Breast epithelium (tissue), 4 donors: ENCODE measurements at places on chromosomes 13 and 19. TPM values are rescaled to one million over a fixed set of nuclear protein-coding genes. Genes with fewer than 3 reads are reported as not detected.

- H3K4me1 ChIP-seq = no peaks in the 10 kb centered on the region
- no peak overlapping the region for H3K4me3 ChIP-seq
- H3K27ac ChIP-seq = no peak overlapping the region
- no peaks in the 10 kb centered on the region for H3K27me3 ChIP-seq
Measured at GRCh38 chr19:51099047-51099382, 9.2 kb downstream of the CTU1 start.

Gene ZNF418
- total RNA-seq = 3.2 TPM

GRCh38 chr13:41502673-41503072, 45.3 kb downstream of the RGCC start:
- no peak overlapping the region for H3K4me3 ChIP-seq
- H3K4me1 ChIP-seq = no peaks in the 10 kb centered on the region
- no peaks in the 10 kb centered on the region for H3K27me3 ChIP-seq
- DNase-seq = no peak

GRCh38 chr13:110980921-110981320, 66.1 kb upstream of the ANKRD10 start:
- H3K27me3 ChIP-seq = peaks cover 13% of the 10 kb centered on the region
- no peaks in the 10 kb centered on the region for H3K4me1 ChIP-seq
- H3K4me3 ChIP-seq = no peak overlapping the region
- no peak for DNase-seq
- H3K36me3 ChIP-seq = no peaks in the 10 kb centered on the region

GRCh38 chr13:47121092-47121763, 224.4 kb upstream of the HTR2A start:
- H3K4me3 ChIP-seq = no peak overlapping the region
- no peak overlapping the region for H3K27ac ChIP-seq
- H3K27me3 ChIP-seq = no peaks in the 10 kb centered on the region
- no peaks in the 10 kb centered on the region for H3K36me3 ChIP-seq

- DNase-seq = no peak
- H3K36me3 ChIP-seq = no peaks in the 10 kb centered on the region
Measured at GRCh38 chr19:14772467-14772866, 5.9 kb downstream of the ADGRE2 start.

Gene IRGC
- total RNA-seq = not detected

- H3K36me3 ChIP-seq = no peaks in the 10 kb centered on the region
- no peaks in the 10 kb centered on the region for H3K4me1 ChIP-seq
Measured at GRCh38 chr13:48888613-48889012, 87.1 kb upstream of the FNDC3A start.

Gene SKA3
- 1.6 TPM for total RNA-seq

DNA sequence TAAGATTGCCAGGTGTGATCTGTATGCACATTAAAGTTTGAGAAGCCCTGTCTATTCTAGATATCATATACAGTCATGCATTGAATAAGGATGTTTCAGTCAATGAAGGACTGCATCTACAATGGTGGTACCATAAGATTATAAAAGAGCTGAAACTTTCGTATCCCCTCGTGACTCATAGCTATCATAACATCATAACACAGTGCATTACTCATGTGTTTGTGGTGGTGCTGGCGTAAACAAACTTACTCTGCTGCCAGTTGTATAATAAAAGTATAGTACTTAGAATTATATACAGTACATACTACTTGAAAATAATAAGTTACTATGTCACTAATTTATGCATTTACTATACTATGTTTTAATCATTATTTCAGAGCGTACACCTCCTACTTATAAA, 489.3 kb downstream of the GPC6 start:
- H3K4me3 ChIP-seq = no peak overlapping the region
- H3K27me3 ChIP-seq = no peaks in the 10 kb centered on the region
- no peak for DNase-seq
- no peaks in the 10 kb centered on the region for H3K36me3 ChIP-seq
- H3K4me1 ChIP-seq = no peaks in the 10 kb centered on the region

GRCh38 chr13:20565115-20565736, 1.7 kb upstream of the IFT88 start:
- H3K4me1 ChIP-seq = no peaks in the 10 kb centered on the region
- H3K27me3 ChIP-seq = no peaks in the 10 kb centered on the region
- no peak overlapping the region for H3K27ac ChIP-seq
- no peak for DNase-seq
- H3K36me3 ChIP-seq = no peaks in the 10 kb centered on the region
- H3K4me3 ChIP-seq = no peak overlapping the region

Gene IGFL3
- not detected for total RNA-seq

DNA sequence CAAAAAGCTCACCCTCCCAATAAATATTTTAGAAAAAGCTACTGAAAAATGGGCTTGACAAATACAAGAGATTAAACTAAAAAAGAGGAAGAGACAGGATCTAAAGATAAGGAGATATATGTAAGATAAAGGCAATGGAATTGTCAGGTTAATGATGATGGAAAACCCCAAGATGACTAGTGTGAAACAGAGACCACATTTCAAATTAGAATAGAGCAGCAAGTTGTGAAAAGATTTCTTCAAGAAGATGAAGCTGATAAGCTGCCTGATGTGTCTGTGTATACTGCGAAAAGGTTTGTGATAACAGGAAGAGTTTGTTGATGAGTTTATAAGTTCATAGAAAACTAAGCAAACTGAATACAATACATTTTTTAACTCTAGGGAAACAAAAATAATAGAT, 840.1 kb upstream of the SLITRK5 start:
- H3K4me1 ChIP-seq = no peaks in the 10 kb centered on the region
- H3K27me3 ChIP-seq = no peaks in the 10 kb centered on the region
- H3K27ac ChIP-seq = no peak overlapping the region
- no peaks in the 10 kb centered on the region for H3K36me3 ChIP-seq
- DNase-seq = no peak

GRCh38 chr19:3109491-3109890, 15.3 kb downstream of the GNA11 start:
- no peaks in the 10 kb centered on the region for H3K4me1 ChIP-seq
- no peaks in the 10 kb centered on the region for H3K36me3 ChIP-seq
- H3K27me3 ChIP-seq = no peaks in the 10 kb centered on the region
- no peak overlapping the region for H3K4me3 ChIP-seq
- no peak for DNase-seq

GRCh38 chr13:106916329-106916976, 348.5 kb upstream of the ARGLU1 start:
- H3K27ac ChIP-seq = peak overlapping the region; percentile 33
- DNase-seq = no peak
- no peak overlapping the region for H3K4me3 ChIP-seq
- H3K4me1 ChIP-seq = no peaks in the 10 kb centered on the region
- no peaks in the 10 kb centered on the region for H3K36me3 ChIP-seq
- H3K27me3 ChIP-seq = no peaks in the 10 kb centered on the region

Gene FCER2
- 0.48 TPM for total RNA-seq

- H3K4me1 ChIP-seq = no peaks in the 10 kb centered on the region
- no peaks in the 10 kb centered on the region for H3K27me3 ChIP-seq
- H3K4me3 ChIP-seq = no peak overlapping the region
- DNase-seq = no peak
- no peaks in the 10 kb centered on the region for H3K36me3 ChIP-seq
- no peak overlapping the region for H3K27ac ChIP-seq
Measured at GRCh38 chr13:92461831-92462230, 764.8 kb upstream of the GPC6 start.

Gene FAM83E
- total RNA-seq = not detected

DNA sequence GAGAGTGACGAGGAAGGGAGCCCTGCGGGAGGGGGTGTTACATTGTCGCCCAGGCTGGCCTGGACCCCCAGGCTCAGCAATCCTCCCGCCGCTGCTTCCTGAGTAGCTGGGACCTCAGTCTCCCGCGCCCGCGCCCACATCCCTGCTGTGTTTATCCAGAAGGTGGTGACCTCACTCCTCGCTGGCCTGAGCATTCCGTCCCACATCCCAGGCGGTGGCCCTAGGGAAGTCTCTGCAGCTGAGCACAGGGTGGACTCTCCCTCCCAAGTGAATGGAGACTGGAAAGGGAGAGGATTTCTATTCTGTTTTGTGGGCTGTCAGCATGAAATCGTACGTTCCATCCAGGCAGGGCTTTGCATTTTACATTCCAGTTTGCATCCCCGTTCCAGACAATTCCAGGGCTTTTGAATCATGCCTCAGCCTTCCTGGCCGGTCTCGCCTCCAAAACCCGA, 401 bp upstream of the ZNF765 start:
- H3K4me3 ChIP-seq = peak overlapping the region; percentile 83
- peak overlapping the region; percentile 87 for H3K27ac ChIP-seq
- peak; percentile 40 for DNase-seq
- no peaks in the 10 kb centered on the region for H3K4me1 ChIP-seq

- no peak for DNase-seq
- no peaks in the 10 kb centered on the region for H3K4me1 ChIP-seq
- no peak overlapping the region for H3K27ac ChIP-seq
- H3K4me3 ChIP-seq = no peak overlapping the region
Measured at GRCh38 chr19:5452594-5453565, 2.3 kb upstream of the ZNRF4 start.

- H3K27me3 ChIP-seq = no peaks in the 10 kb centered on the region
- H3K27ac ChIP-seq = no peak overlapping the region
- DNase-seq = no peak
- H3K4me1 ChIP-seq = peaks cover 6% of the 10 kb centered on the region
- H3K4me3 ChIP-seq = no peak overlapping the region
- no peaks in the 10 kb centered on the region for H3K36me3 ChIP-seq
Measured at GRCh38 chr13:110268576-110269185, 38.3 kb downstream of the COL4A1 start.

- H3K4me1 ChIP-seq = no peaks in the 10 kb centered on the region
- DNase-seq = no peak
- no peaks in the 10 kb centered on the region for H3K36me3 ChIP-seq
- H3K4me3 ChIP-seq = no peak overlapping the region
- no peaks in the 10 kb centered on the region for H3K27me3 ChIP-seq
Measured at GRCh38 chr13:97542102-97542685, 108.2 kb downstream of the RAP2A start.

GRCh38 chr19:42290523-42291434, 11.2 kb upstream of the PRR19 start:
- DNase-seq = no peak
- H3K36me3 ChIP-seq = no peaks in the 10 kb centered on the region
- H3K27me3 ChIP-seq = no peaks in the 10 kb centered on the region
- no peak overlapping the region for H3K4me3 ChIP-seq
- no peak overlapping the region for H3K27ac ChIP-seq

- H3K27me3 ChIP-seq = no peaks in the 10 kb centered on the region
- H3K4me1 ChIP-seq = no peaks in the 10 kb centered on the region
- H3K27ac ChIP-seq = no peak overlapping the region
- H3K36me3 ChIP-seq = no peaks in the 10 kb centered on the region
Measured at GRCh38 chr13:49021953-49022352, 46.2 kb downstream of the FNDC3A start.

Gene ZNF442
- 3.7 TPM for total RNA-seq

DNA sequence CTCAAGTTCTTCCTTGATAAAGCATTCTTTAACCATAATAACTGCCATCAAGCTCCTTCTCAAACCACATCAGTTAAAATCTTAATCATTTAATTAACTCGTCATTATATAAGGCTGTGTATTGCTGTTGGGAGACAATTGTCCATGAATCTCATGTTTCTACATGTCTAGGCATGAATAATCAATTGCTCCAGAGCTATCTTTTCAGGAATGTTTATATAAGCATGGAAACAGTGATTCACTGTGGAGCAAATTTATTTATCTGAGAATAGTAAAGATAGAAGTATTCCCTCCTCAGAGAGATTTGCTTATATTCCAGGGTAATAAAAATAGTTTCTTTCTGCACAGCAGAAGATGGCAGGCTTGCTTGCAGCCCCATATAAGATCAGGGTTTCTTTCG, 71.1 kb downstream of the CBY2 start:
- no peak overlapping the region for H3K4me3 ChIP-seq
- H3K27ac ChIP-seq = no peak overlapping the region
- H3K4me1 ChIP-seq = no peaks in the 10 kb centered on the region
- DNase-seq = no peak
- no peaks in the 10 kb centered on the region for H3K36me3 ChIP-seq

GRCh38 chr19:19261350-19262189, 11.5 kb downstream of the TM6SF2 start:
- H3K4me3 ChIP-seq = peak overlapping the region; percentile 64
- H3K27ac ChIP-seq = no peak overlapping the region
- H3K36me3 ChIP-seq = no peaks in the 10 kb centered on the region
- no peaks in the 10 kb centered on the region for H3K4me1 ChIP-seq
- peaks cover 30% of the 10 kb centered on the region for H3K27me3 ChIP-seq

Gene ZNF497
- total RNA-seq = 5.3 TPM

DNA sequence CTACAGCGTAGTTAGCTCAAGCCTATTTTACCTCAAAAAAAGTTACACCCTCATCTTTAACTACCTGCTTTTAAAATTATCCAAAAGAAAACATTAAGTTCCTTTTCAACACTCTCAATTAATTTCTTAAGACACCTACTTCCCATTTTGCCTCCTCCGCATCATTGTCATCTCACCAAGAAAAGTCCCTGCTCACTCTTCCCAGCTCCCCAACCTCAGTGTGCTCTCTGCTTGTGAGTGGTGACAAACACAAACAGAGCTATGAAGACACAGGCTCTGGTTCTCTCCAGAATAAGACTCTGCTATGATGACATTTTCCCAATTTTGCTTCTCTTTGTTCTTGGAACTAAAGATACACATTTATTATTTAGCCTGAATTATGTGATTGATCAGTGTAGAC, 385.1 kb upstream of the HTR2A start:
- H3K4me1 ChIP-seq = no peaks in the 10 kb centered on the region
- H3K27ac ChIP-seq = no peak overlapping the region
- H3K27me3 ChIP-seq = no peaks in the 10 kb centered on the region
- H3K36me3 ChIP-seq = no peaks in the 10 kb centered on the region
- no peak overlapping the region for H3K4me3 ChIP-seq

Gene HIPK4
- total RNA-seq = not detected

Gene DAND5
- not detected for total RNA-seq

DNA sequence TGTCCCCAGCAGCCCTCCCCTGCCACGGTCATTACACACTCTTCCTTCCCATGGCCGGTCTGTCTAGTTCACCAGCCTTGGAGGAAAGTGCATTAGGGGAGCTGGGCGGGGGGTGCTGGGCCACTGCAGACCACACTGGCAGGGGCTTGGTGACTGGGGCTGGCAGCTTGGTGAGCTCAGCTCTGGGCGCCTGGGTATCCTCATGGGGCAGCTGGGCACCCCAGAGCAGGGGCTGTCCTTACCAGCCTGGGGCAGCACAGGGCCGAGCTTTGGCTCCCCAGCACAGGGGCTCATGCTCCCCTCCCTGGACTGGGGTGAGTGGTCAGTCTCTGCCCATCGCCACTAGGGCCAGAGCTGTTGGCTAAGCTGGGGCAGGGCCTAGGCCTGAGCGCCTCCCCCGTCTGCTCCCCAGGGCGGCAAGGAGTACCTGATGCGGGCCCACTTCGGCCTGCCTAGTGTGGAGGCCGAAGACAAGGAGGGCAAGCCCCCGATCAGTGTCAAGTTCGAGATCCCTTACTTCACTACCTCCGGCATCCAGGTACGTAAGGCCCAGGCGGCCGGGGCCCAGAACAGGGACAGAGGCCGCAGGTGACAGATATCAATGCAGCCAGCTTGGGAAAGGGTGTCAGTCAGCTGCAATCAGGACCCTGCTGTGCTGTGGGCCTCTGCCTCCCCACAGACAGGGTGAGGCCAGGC, 35.5 kb downstream of the AP1M1 start:
- H3K36me3 ChIP-seq = no peaks in the 10 kb centered on the region
- no peak overlapping the region for H3K4me3 ChIP-seq
- no peaks in the 10 kb centered on the region for H3K4me1 ChIP-seq
- no peaks in the 10 kb centered on the region for H3K27me3 ChIP-seq
- no peak overlapping the region for H3K27ac ChIP-seq
- no peak for DNase-seq
